ENCODE measurements at places on chromosomes 7 and 10.

GRCh38 chr7:114818501-114818900 lies 103.4 kb upstream of the MDFIC start:
- no peak for DNase-seq

DNA sequence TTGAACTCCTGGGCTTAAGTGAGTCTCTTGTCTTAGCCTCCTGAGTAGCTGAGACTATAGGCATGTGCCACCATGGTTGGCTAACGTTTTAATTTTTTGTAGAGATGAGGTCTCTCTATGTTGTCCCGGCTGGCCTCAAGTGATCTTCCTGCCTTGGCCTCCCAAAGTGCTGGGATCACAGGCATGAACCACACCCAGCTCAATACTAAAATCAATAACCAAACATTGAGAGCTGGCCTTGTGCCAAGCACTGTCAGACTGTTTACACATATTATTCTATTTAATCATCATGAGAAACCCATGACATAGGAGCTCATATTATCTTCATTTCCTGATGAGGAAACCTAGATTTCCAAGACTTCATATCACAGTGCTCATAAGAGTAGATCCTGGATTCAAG lies 251.2 kb downstream of the BAMBI start:
- DNase-seq, result no peak

GRCh38 chr10:122338609-122339441 lies 35.7 kb upstream of the PLEKHA1 start:
- DNase-seq, result no peak

GRCh38 chr7:28531291-28531690 lies 119.0 kb downstream of the CREB5 start:
- no peak for DNase-seq

GRCh38 chr7:88167223-88167622 lies 52.6 kb downstream of the SRI start:
- no peak for DNase-seq

GRCh38 chr10:133377818-133378250 lies 1.2 kb upstream of the PAOX start:
- no peak for DNase-seq

- DNase-seq, result no peak
These were observed 53.0 kb upstream of the NFKB2 start for GRCh38 chr10:102342458-102342857.

GRCh38 chr7:122885583-122886356 lies 490 bp downstream of the CADPS2 start:
- no peak for DNase-seq

DNA sequence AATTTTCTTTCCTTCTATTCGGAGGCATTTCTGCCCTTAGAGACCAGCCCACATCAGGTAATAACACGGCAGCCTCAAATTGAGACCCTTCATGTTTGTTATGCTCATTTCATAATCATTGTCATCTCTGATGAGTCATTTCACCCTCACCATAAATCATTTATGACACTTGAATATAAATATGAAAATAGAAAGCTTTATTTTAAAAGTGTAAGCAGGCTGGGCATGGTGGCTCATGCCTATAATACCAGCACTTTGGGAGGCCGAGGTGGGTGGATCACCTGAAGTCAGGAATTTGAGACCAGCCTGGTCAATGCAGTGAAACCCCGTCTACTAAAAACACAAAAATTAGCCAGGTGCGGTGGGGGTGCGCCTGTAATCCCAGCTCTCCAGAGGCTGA lies 57.4 kb upstream of the EGFR start:
- no peak for DNase-seq

DNA sequence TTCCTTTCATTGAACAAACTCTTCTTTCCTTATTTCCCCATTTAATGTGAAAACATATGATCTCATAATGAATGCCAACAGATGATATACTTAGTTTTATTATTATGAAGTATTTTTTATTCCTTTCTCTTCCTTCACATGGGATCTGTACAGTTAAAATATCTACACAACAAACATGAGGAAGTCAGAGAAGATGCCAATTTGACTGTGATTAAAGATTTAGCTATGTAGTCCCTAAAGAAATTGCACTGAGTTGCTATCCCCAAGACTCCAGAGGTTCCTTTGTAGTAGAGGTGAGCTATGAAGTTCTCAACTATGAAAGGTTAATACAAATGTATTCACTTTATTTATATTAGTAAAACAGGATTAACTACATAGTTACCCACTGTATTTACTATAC lies 60.6 kb upstream of the LRRN3 start:
- no peak for DNase-seq

DNA sequence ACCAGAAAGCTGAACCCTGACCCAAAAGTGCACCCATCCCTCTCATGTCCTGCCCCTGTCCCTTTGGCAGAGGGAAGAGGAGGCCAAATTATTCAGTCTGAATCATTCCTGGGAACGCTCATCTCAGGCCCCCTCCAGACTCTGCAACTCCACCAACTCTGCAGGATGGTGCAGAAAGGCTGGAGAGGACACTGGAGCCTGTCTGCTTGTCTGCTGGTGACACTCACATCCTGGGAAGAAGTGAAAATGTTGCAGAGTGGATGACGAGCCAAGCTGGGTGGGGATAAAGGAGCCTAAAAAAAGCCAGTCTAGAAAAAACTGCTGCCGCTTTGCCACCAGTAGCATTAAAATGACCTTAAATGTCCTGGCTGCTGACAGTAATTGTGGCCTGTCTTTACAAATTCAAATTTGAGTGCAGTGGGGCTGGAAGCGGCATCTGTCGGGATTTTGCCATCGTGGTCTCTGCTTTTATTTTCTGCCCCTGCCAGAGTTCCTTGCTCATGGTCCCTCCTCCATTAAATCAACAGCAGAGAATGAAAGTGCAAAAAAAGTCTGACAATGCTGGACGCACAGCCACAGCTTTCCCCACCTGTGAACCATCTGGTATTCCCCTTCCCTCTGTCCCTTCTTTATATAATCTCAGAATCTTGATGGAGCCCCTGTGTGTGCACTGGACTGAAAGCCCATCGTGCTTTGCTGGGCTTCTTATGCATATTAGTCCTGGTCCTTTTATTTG lies 63.9 kb downstream of the STK17A start:
- DNase-seq, result no peak

DNA sequence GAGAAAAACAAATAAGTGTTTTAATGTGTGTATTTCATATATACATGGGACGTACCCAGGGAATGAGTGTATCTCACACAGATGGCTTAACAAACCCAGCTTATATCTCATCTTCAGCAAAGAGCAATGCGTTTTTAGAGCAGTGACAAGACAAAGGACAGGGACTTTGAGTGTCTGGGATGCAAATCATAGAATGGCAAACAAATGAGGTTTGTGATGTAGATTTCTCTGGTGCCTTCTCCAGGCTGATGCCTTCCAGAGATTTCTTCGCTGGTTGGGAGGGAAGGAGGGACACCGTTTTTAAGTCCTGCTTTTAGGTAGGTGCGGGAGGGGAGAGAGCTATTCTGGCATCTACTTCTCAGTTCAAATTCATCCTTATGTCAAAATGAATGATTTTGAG lies 16.6 kb downstream of the LANCL2 start:
- no peak for DNase-seq

DNA sequence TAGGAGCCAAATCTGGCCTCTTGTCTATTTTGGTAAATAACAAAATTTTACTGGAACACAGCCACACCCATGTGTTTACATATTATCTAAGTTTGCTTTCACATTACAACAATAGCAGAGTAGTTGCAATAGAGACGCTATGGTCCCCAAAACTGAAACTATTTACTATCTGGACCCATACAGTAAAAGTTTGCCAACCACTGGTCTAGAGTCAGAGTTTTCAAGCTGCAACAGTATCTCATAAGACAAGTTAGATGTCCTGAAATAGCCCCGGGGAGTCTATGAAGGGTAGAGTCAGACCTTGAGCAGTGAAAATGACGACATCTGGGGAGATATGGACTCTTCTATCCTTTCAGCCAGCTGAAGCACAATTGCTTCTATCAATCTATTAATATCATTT lies 74.2 kb downstream of the CTNNA3 start:
- DNase-seq, result no peak

DNA sequence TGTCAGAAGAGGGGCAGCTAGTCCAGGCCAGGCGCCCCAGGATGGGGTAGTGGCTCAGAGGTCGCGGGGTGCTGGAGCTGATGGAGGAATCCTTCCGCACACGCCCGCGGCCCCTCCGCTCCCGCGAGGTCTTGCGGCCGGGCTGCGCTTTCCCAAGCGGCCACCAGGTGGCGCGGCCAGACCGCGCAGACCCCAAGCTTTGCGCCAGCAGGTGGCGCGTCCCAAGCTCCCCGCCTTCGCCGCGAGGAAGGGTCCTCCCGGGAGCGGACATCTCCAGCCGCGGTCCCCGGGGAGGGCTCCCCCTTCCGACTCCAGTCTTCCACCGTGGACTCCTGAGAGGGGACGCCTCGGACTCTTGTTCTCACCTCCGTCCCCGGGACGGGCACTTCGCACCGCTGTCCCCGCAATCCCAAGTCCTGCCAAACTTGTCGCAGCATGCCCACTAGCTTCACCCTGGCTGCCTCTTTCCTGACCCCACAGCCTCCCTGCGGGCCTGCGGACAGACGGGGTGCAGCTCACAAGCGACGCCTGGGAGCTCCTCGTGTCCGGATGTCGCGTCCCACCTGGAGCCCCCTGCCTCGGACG lies 19.4 kb downstream of the KCNK18 start:
- peak; percentile 67 for DNase-seq

DNA sequence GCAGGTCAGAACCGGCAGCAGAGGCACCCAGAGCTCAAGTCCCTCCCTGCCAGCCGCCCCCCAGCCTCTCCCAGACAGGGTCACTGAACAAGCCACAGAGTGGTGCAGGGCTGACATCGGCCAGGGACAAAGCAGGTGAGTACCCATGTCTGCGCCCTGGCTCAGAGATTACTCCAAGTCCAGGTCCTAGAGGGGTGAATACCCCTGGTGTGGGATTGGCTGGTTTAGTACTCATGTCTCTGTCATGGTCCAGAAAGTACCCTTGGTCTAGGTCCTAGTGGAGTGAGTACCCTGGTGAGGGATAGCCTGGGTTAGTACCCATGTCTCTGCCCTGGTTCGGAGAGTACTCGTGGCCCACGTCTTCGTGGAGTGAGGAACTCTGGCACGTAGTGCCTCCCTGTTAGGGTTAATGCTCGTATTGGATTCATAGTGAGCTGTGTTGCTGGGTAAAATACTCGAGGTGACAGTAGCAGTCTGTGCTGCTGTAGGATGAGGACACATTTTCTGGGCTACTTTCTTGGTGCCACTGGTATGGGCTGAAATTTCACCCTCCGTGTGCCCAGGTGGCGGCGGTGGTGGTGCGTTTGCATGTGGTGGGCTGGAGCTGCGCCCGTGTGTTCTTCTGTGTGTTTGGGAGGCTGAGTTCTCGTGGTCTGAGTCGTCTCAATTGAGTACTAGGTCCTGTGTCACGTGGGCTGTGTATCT lies 25.5 kb upstream of the KNDC1 start:
- no peak for DNase-seq

DNA sequence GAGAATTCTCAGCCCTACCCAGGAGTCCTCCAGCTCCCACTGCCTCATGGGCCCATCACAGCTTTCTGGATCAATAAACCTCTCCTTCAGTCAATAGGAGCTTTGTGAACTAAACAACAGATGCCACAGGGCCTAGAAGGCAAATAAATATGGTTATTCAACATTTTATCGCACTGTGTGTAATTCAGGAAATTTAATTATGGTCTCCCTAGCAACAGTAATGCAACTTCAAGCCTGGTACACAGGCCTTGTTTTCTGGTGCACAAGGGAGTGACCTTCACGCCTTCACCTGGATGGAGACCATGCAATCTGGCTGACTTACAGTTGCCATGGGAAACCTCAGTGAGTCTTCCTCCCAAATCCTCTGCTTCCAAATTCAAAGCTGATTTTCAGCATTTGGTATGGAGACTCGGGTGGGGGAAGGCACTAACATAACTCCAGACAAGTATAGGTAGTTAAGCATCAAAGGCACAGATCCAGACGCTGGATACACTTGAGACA lies 441.0 kb upstream of the NPVF start:
- DNase-seq, result no peak

- DNase-seq, result no peak
These were observed 533.0 kb upstream of the GALNT17 start for GRCh38 chr7:70598976-70599375.

GRCh38 chr10:54656643-54657042 lies 144.4 kb downstream of the PCDH15 start:
- no peak for DNase-seq
